Epithelial cell of proximal tubule (primary cell): ENCODE measurements at places on chromosomes 1 and 21. TPM values are rescaled to one million over a fixed set of nuclear protein-coding genes. Genes with fewer than 3 reads are reported as not detected.

LIN28A gene
- not detected in 2 replicates for total RNA-seq

CFHR3 gene
- not detected in 2 replicates for total RNA-seq

ZNF593OS gene
- total RNA-seq: not detected in 2 replicates

KRTAP10-2 gene
- not detected in 2 replicates for total RNA-seq

AKNAD1 gene
- total RNA-seq: not detected in 2 replicates

HES5 gene
- total RNA-seq: 0.14 TPM in 1 of 2 replicates, not detected in the other

HTR1D gene
- 0.58 TPM in 1 of 2 replicates, not detected in the other for total RNA-seq

TLR5 gene
- under 0.01 and 0.12 TPM in 2 replicates for total RNA-seq

TESK2 gene
- total RNA-seq: 1.1 and 2.9 TPM in 2 replicates

EFCAB7 gene
- total RNA-seq: 2.7 and 3.6 TPM in 2 replicates

SPRR4 gene
- not detected in 2 replicates for total RNA-seq

SPRR1A gene
- total RNA-seq: not detected in 2 replicates

ARHGAP30 gene
- total RNA-seq: 0.06 and 0.07 TPM in 2 replicates

SPRR2A gene
- 0.92 and 1.8 TPM in 2 replicates for total RNA-seq

RBM11 gene
- total RNA-seq: 0.23 and 1.0 TPM in 2 replicates

FCRL4 gene
- not detected in 2 replicates for total RNA-seq

UTS2 gene
- total RNA-seq: not detected in 2 replicates

BCAN gene
- total RNA-seq: not detected in 2 replicates

VANGL1 gene
- total RNA-seq: 16.1 and 20.3 TPM in 2 replicates

CAMSAP2 gene
- 10.6 and 12.1 TPM in 2 replicates for total RNA-seq

SYDE2 gene
- total RNA-seq: 2.9 and 4.7 TPM in 2 replicates

MAP3K7CL gene
- total RNA-seq: 0.92 and 4.6 TPM in 2 replicates

TNNI3K gene
- 0.69 and 0.72 TPM in 2 replicates for total RNA-seq

TPTE gene
- total RNA-seq: not detected in 2 replicates

AUNIP gene
- 6.2 and 13.0 TPM in 2 replicates for total RNA-seq

FNDC10 gene
- total RNA-seq: 2.6 and 6.1 TPM in 2 replicates

KCNN3 gene
- total RNA-seq: under 0.01 TPM in 1 of 2 replicates, not detected in the other

SLC6A17 gene
- 0.35 and 0.43 TPM in 2 replicates for total RNA-seq

F5 gene
- not detected in 2 replicates for total RNA-seq

CD1E gene
- total RNA-seq: not detected in 2 replicates

NPL gene
- 0.06 and 0.36 TPM in 2 replicates for total RNA-seq

CACHD1 gene
- 5.9 and 6.7 TPM in 2 replicates for total RNA-seq

TMEM50B gene
- total RNA-seq: 22.2 and 39.8 TPM in 2 replicates

CLCNKB gene
- 0.98 TPM in 1 of 2 replicates, not detected in the other for total RNA-seq

FMO1 gene
- total RNA-seq: not detected in 2 replicates

HMCN1 gene
- total RNA-seq: 0.07 and 1.6 TPM in 2 replicates

KANK4 gene
- under 0.01 TPM in 1 of 2 replicates, not detected in the other for total RNA-seq
